ENCODE measurements at places on chromosomes 6 and 20.

- no peaks in the 10 kb centered on the region for H3K36me3 ChIP-seq
- H3K4me1 ChIP-seq, result no peaks in the 10 kb centered on the region
- H3K27ac ChIP-seq, result no peak overlapping the region
- H3K27me3 ChIP-seq, result no peaks in the 10 kb centered on the region
Observed at GRCh38 chr6:6629402-6629801, 40.9 kb downstream of the LY86 start.

- H3K27me3 ChIP-seq, result no peaks in the 10 kb centered on the region
- no peaks in the 10 kb centered on the region for H3K36me3 ChIP-seq
- no peaks in the 10 kb centered on the region for H3K4me1 ChIP-seq
- no peak for DNase-seq
Observed at GRCh38 chr6:54411767-54412166, 103.5 kb downstream of the TINAG start.

DNA sequence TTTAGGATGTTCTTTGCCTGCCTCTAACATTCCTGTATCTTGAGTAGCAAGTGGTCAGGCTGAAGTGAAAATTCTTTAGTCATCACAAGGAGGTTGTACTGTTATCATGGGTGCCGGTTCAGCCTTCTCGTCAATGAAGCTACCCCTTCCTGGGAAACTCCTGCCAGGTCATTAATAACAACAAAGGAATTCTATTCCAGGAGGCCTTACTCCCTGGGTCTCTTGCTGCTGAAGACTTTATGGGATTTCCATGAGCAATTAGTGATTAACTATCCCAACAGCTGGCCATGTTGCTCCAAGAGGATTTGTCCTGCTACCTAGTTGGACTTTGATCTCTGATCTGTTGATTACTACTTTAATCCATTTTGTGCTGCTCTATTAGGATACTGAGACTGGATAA is 62.7 kb upstream of the ELOVL5 start:
- H3K27me3 ChIP-seq, result no peaks in the 10 kb centered on the region
- no peaks in the 10 kb centered on the region for H3K36me3 ChIP-seq
- H3K27ac ChIP-seq, result no peak overlapping the region
- no peak overlapping the region for H3K4me3 ChIP-seq
- DNase-seq, result no peak

GRCh38 chr6:82951389-82951788 is 114.3 kb downstream of the UBE3D start:
- no peak overlapping the region for H3K27ac ChIP-seq
- H3K4me1 ChIP-seq, result no peaks in the 10 kb centered on the region
- no peaks in the 10 kb centered on the region for H3K27me3 ChIP-seq
- no peak overlapping the region for H3K4me3 ChIP-seq
- no peak for DNase-seq

- peak overlapping the region; percentile 37 for H3K27ac ChIP-seq
- H3K27me3 ChIP-seq, result no peaks in the 10 kb centered on the region
- H3K4me1 ChIP-seq, result peaks cover 11% of the 10 kb centered on the region
- peak; percentile 11 for DNase-seq
- H3K4me3 ChIP-seq, result peak overlapping the region; percentile 57
Observed at GRCh38 chr20:17505636-17506517, 25.3 kb downstream of the BFSP1 start.

DNA sequence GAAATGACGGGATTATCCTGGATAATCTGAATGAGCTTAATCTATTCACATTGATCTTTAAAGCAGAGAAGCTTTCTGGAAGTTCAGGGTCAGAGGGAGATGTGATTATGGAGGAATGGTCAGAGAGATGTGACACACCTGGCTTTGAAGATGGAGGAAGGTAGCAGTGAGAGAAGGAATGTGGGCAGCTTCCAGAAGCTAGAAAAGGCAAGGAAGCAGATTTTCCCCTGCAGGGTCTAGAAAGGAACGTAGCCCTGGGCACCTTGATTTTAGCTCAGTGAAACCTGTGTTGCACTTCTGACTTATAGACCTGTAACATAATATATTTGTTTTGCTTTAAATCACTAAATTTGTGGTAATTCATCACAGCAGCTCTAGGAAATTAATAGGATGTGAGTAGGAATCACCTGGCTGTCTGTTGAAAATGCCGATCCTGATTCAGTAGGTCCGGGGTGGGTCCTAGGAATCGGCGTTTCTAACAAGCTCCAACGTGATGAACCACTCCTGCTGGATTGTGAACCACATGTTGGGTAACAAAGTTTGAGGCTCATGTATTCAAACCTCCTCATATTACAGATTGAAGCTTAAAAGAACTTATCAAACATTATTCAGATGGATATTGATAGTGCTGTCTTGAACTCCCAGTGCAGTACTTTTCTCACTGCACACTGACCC is 157.0 kb downstream of the GJA1 start:
- no peaks in the 10 kb centered on the region for H3K4me1 ChIP-seq
- no peak overlapping the region for H3K27ac ChIP-seq

DNA sequence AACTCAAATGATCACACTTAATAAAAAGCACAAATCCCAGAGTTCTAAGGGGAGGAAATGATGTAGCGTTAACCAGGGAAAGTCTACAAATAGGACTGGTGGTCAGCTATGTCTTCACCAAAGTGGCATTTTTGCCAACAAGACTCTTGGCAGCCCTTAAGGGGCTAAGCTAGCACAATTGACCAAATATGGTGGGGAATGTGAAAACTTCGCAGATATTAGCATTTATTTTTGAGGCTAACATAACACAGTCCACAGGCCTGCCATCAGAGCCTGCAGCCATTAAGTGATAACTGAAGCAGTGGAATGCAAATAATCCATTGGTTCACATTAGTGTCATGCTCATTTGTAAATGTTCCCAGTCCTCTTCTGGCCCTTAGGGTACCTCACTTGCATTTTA is 274.6 kb downstream of the FOXC1 start:
- no peaks in the 10 kb centered on the region for H3K36me3 ChIP-seq
- H3K4me3 ChIP-seq, result no peak overlapping the region
- H3K27me3 ChIP-seq, result no peaks in the 10 kb centered on the region
- no peaks in the 10 kb centered on the region for H3K4me1 ChIP-seq

GRCh38 chr6:83273596-83273995 is 80.4 kb downstream of the RWDD2A start:
- no peaks in the 10 kb centered on the region for H3K27me3 ChIP-seq
- H3K36me3 ChIP-seq, result no peaks in the 10 kb centered on the region
- no peak for DNase-seq
- H3K4me1 ChIP-seq, result no peaks in the 10 kb centered on the region

DNA sequence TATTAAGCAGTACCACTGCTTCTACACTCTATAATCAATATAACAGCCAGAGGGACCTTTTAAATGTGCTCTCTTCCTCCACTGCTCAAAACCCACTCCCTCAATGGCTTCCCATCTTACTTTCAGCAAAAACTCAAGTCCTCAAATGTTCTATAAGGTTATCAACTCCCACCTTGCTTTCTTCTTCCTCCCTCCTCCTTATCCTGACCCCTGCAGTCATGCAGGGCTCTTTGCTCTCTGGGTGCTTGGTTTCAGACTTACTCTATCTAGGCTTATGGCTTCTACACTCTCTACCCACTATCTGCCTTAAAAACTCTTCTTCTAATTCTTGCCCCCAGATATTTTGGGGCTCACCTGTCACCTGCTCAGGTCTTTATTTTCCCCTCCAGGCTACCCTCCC is 5.3 kb downstream of the ARHGAP18 start:
- H3K4me1 ChIP-seq, result peaks cover 5% of the 10 kb centered on the region
- H3K36me3 ChIP-seq, result no peaks in the 10 kb centered on the region
- H3K27me3 ChIP-seq, result no peaks in the 10 kb centered on the region
- no peak overlapping the region for H3K4me3 ChIP-seq

- H3K27ac ChIP-seq, result no peak overlapping the region
- no peaks in the 10 kb centered on the region for H3K4me1 ChIP-seq
- no peaks in the 10 kb centered on the region for H3K36me3 ChIP-seq
- H3K4me3 ChIP-seq, result no peak overlapping the region
- no peak for DNase-seq
Observed at GRCh38 chr20:44714102-44714700, 968 bp upstream of the CCN5 start.

DNA sequence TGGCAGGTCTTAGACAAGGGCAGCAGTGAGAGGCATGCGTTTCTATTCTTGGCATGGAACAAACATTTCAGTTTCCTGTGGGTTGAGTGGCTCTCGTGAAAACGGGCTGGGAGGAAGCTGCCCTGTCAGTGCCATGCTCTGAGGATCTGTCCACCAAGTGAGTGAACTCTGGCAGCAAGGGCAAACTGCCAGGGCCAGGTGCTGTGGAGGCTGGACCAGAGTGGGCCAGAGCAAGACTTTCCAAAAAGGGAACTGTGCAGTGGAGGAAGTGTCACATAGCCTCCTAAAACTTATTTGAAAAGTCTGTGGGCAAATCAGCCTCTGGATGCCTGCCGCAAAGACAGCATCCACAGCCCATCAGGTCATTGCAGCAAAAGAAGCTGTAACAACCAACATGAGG is 44.2 kb upstream of the TAB2 start:
- H3K27me3 ChIP-seq, result no peaks in the 10 kb centered on the region
- DNase-seq, result no peak
- no peaks in the 10 kb centered on the region for H3K36me3 ChIP-seq
- H3K4me3 ChIP-seq, result no peak overlapping the region
- no peak overlapping the region for H3K27ac ChIP-seq

- no peak overlapping the region for H3K4me3 ChIP-seq
- no peak overlapping the region for H3K27ac ChIP-seq
- H3K27me3 ChIP-seq, result no peaks in the 10 kb centered on the region
- no peaks in the 10 kb centered on the region for H3K36me3 ChIP-seq
- no peaks in the 10 kb centered on the region for H3K4me1 ChIP-seq
- DNase-seq, result no peak
Observed at GRCh38 chr6:64083261-64083660, 447.7 kb downstream of the PHF3 start.

DNA sequence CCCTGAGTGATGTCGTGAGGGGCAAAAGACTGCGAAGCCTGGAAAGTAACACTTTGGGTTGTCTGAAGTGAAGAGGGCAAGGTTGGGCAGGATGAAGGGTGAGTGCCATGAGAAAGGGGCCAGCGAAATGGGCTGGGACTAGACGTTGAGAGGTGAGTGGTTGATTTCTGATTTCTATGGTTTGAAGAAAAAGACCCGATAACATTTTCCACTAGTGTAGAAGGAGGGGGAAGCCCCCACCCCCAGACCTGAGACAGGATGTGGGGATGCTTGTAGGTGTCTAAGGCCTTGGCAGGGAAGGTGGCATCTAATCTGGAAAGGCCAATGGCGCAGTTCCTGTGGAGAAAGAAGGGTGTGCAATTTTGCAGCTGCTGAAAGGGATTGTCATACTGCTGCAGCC is 25.3 kb upstream of the KIF3B start:
- H3K27me3 ChIP-seq, result no peaks in the 10 kb centered on the region
- no peaks in the 10 kb centered on the region for H3K36me3 ChIP-seq
- H3K4me3 ChIP-seq, result no peak overlapping the region
- H3K27ac ChIP-seq, result no peak overlapping the region
- peaks cover 6% of the 10 kb centered on the region for H3K4me1 ChIP-seq

DNA sequence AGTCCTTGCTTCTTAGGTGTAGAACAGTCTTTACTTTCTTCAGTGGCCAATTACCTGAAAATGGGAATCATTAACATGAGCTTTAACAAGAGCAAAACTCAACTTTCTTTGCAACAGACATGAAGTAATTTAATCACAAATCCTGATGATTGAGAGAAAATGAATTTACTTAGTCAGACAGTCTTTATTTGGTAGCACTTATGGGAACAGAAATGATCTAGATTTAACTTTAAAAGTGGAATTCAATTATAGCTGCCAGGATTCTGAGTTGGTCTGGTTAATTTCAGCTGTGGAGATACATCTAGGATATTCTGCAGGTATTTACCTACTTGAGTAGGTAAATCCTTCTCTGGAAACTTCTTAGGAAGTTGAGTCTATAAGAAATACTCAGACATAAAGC is 444.3 kb upstream of the PLCB4 start:
- no peak for DNase-seq
- no peak overlapping the region for H3K27ac ChIP-seq
- H3K36me3 ChIP-seq, result no peaks in the 10 kb centered on the region
- H3K4me3 ChIP-seq, result no peak overlapping the region
- H3K27me3 ChIP-seq, result no peaks in the 10 kb centered on the region

DNA sequence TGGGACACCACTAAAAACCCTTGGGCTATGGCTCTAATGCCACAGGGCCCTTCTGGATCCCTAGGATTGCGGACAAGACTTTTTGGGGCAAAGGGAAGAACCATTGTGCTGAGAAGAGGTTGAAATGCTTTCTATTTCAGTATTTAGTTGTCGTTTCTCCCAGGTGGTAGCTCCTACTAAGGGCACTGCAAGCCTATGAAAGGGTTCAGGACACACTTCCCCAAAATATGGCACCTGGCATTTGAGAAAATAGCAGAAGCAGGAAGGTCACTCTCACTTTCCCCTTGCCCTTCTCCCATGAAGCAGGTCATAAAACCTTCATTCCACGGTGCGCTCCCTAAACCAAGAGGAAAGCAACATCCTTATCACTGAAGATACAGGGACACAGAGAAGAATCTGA is 125.4 kb upstream of the GPR6 start:
- no peaks in the 10 kb centered on the region for H3K27me3 ChIP-seq
- DNase-seq, result no peak
- no peaks in the 10 kb centered on the region for H3K4me1 ChIP-seq
- no peak overlapping the region for H3K4me3 ChIP-seq

DNA sequence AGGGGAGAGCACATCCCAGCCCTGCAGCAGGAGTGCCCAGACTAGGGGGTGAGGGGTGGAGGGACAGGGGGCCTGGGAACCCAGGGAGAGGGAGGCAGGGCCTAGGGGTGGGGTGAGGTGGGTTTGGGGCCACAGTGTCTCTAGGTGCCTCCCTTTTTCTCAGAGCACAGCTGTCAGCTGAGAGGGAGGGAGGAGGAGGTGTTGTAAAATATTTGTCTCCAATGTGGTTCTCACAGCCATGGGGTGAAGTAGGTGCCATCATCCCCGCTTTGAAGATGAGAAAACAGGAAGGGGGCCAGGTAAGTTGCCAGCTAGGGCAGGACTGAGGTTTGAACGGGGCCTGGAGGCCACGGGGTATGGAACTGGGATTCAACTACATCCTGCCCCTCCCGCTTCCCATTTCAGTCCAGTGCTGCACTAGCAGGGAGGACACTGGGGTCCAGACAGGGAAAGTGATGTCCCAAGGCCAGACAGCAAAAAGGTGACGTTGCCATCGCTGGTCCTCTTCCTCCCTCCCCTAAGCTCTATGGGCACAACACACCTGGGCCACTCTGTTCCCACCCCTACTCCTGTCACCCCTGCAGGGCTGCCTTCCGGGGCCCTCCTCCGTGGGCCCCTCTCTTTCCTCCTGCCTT is 20.3 kb downstream of the PACSIN1 start:
- no peak overlapping the region for H3K4me3 ChIP-seq
- H3K27me3 ChIP-seq, result no peaks in the 10 kb centered on the region
- DNase-seq, result peak; percentile 5
- H3K36me3 ChIP-seq, result no peaks in the 10 kb centered on the region
- H3K4me1 ChIP-seq, result peaks cover 14% of the 10 kb centered on the region

- DNase-seq, result no peak
- no peaks in the 10 kb centered on the region for H3K36me3 ChIP-seq
- H3K27ac ChIP-seq, result no peak overlapping the region
- no peaks in the 10 kb centered on the region for H3K27me3 ChIP-seq
- H3K4me1 ChIP-seq, result peaks cover 20% of the 10 kb centered on the region
- H3K4me3 ChIP-seq, result no peak overlapping the region
Observed at GRCh38 chr6:110563711-110564110, 87.3 kb upstream of the SLC22A16 start.

GRCh38 chr6:122400462-122401089 is 1.1 kb downstream of the HSF2 start:
- no peaks in the 10 kb centered on the region for H3K27me3 ChIP-seq
- H3K27ac ChIP-seq, result peak overlapping the region; percentile 85
- DNase-seq, result no peak
- peak overlapping the region; percentile 99 for H3K4me3 ChIP-seq

GRCh38 chr20:55584964-55585363 is 420.4 kb downstream of the CBLN4 start:
- H3K4me3 ChIP-seq, result no peak overlapping the region
- no peak for DNase-seq
- no peaks in the 10 kb centered on the region for H3K27me3 ChIP-seq
- no peak overlapping the region for H3K27ac ChIP-seq
- H3K36me3 ChIP-seq, result no peaks in the 10 kb centered on the region
